ENCODE measurements at places on chromosomes 3 and 15.
A peak's percentile ranks its signal among the peaks of the same experiment; 100 is the strongest.

DNA sequence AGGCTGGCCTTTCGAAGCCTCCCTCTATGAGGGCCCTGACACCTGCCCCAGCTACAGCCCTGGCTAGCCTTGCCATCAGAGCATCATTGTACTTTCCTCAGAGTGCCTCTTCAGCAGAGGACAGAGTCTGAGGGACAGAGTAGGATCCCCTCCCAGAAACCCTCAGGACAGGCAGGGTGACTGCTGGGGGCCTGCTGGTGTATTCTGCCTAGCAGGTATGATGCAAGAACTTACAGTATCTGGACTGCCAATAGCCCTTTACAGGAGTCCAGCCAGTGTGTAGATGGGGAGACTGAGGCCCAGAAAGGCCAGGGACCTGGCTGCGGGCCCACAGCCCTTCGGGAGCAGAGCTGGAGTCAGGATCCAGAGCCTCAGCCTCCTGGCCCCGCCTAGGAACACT, 19.1 kb downstream of the DUSP7 start:
- no peak for DNase-seq

- peak; percentile 93 for DNase-seq
These were observed 88.1 kb downstream of the DHX30 start for GRCh38 chr3:47890828-47891612.

DNA sequence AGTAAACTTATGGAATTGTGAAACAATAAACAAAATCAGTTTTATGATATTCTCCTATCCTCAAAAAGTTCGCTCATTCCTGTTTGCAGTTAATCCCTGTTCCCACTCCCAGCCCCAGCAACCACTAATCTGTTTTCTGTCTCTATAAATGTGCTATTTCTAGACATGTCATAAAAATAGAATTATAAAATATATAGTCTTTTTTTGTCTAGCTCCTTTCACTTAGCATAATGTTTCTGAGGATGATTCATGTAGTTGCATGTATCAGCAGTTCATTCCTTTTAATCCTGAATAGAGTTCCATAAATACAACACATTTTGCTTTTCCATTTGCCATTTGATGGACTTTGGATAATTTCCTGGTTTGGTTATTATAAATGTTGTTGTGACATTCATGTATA, 140.0 kb downstream of the KCNAB1 start:
- DNase-seq: no peak

DNA sequence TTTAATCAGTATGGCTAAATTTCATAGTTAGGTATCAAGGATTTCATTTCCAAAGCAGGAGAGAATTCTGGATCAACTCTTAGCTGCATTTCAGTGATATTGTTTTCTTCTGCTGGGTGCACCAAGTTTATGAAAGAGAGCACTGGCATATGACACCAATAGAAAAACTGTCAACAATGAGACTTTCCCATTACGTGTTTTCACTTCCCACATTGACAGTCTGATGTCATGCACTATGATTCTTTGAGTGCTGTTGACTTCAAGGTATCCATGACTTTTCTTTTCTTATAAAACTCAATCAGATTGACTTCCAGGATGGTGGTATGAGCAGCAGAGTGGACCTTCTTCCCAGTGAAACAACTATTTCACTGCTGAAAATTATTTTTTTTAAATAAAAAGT, 476.1 kb downstream of the EDEM1 start:
- DNase-seq: no peak

- peak; percentile 89 for DNase-seq
These were observed 426 bp downstream of the CBLB start for GRCh38 chr3:105868431-105868741.

- no peak for DNase-seq
These were observed 50.0 kb downstream of the MEIS2 start for GRCh38 chr15:37050345-37050744.

- DNase-seq: no peak
These were observed 156.8 kb downstream of the ALCAM start for GRCh38 chr3:105523501-105523900.

DNA sequence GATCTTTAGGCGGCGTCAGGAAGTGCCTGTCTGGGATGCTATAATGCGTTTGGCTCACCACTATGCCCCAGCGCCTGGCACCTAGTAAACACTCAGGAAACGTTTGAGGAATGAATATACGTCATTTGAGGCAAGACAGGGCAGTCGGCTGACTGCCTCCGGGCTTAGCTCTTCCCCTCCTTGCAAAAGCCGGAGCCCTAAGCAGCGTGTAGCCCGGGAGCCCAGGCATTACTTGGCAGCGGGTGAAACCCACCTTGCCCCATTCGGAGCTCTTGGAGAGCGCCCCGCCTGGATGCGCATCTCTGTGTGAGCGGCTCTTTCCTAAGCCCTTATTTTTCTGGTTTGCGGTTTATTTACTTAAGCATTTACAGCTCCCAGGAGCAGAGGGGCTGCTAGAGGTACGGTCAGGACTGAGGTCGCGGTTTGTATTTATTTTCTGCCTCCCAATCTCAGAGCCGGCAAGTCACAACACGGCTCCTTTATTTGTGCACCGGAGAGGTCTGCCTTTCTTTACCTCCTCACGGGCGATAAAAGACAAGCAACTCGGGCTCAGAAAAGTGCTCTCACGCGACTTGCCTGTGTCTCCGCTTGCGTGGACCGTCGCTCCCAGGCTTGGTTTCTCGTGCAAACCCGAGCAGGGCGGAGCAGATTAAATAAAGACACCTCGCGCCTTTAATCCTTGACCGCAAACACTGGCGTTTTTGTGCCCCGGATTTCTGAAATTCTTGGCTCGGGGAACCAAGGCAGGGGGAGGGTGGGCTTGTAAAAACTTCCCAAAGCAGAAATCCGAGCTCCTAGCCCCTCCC, 737 bp upstream of the ITPR1 start:
- DNase-seq: no peak

DNA sequence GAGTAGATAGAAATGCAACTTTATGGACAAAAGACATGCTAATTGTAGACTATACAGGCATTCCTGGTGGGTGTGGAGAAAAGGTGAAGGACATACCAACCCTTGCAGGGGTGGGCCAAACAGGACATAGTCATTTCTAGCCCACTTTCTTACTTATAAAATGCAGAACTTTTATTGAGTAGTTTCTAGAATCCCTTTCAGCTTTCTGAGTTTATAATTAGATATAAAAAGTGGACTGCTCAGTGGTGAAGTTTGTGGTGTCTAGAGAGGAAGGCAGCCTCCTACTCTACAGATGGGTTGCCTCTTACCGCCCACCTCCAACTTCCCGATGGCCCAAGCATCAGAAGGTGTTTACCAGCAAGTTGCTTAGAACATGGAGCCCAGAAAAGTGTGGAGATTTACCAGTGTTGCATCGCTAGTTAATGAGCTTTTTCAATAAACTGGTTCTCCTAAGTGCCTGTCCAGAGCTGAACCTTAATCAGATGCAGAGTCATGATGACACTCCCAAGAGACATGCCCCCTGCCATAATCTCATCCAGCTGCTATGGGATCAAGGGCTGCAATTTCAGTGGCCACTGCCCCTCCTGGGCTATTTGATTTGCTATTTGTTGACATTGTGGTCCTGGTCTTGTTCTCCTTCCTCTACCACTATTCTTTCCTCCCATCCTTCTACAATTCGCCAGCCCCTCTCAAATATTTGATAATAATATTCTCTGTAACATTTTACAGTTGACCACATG, 77.5 kb upstream of the STRIT1 start:
- no peak for DNase-seq

DNA sequence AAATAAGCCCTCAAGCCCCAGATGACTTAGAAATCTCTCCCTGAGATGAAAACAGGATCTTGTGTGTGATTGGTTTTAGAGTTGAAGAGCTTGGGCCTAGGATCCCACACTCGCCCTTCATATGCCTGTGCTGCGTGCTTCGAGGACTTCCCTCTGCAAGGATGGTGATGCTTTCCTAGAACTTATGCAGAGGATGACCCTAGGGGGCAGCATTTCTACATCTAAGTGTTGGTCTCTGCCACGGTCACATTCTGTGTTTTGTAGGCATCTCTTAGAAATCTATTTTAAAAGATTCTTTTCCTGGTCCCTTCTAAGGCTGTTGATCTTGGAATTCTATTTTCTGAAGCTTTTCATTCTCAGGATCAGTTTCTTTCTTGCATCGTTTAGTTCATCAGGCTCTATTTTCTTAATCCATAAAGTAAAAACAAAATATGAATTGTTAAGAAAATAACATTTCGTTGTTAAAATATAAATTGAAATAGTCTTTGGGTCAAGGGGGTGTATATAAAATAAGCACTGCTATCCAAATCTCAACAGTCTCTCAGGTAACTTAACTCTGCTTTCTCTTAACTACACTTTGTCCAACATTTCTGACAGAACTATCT, 45.7 kb downstream of the WDR76 start:
- DNase-seq: no peak

DNA sequence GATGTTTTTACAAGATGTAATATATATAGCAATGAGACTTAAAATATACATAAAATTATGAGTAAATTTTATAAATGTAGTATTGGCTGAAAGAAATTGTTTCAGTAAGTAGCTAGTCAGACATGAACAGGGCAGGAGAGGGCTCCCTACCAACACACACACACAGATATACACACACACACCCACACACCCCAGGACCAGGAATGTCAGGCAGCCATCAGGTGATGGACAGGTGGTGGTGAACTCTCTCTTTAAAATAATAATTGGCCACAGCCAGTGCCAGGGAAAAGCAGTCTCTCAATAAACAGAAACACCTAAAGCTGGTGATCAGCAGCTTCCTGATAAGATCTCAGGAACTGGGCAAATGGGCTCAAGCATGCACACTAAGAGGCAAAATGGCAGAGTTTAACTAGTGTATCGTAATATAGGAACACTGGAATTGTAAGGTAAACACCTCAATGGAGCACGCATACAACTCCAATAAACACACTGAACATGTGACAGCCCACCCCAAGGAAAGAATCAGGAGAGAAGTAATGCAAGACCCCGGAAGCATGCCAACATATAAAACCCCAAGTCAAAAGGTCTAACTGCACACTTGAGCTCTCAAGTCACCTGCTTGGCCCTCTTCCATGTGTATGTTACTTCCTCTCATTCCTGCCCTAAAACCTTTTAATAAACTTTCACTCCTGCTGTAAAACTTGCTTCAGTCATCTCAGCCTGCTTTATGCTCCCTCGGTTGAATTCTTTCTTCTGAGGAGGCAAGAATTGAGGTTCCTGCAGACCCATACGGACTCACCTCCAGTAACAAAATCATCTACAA, 1034.1 kb upstream of the SEMA6D start:
- DNase-seq: no peak

GRCh38 chr15:78768096-78768495, 43.2 kb downstream of the ADAMTS7 start:
- DNase-seq: no peak

DNA sequence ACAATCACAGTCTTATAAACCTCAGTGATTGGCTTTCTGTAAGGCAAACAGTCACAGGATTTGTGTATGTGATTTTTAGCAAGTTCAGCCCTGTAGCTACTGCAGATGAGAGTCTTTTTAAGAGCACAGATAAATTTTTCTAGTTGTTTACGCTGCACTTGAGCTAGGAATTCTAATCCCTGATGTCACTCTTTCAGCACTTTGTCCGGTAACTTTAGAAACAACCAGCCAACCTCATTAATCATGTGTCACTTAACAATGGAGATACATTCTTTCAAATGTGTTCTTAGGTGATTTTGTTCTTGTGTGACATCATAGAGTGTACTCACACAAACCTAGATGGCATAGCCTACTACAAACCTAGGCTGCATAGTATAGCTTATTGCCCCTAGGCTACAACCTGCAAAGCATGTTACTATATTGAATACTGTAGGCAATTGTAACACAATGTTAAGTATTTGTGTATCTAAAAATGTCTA, 36.8 kb upstream of the GOLGA6L2 start:
- DNase-seq: no peak

DNA sequence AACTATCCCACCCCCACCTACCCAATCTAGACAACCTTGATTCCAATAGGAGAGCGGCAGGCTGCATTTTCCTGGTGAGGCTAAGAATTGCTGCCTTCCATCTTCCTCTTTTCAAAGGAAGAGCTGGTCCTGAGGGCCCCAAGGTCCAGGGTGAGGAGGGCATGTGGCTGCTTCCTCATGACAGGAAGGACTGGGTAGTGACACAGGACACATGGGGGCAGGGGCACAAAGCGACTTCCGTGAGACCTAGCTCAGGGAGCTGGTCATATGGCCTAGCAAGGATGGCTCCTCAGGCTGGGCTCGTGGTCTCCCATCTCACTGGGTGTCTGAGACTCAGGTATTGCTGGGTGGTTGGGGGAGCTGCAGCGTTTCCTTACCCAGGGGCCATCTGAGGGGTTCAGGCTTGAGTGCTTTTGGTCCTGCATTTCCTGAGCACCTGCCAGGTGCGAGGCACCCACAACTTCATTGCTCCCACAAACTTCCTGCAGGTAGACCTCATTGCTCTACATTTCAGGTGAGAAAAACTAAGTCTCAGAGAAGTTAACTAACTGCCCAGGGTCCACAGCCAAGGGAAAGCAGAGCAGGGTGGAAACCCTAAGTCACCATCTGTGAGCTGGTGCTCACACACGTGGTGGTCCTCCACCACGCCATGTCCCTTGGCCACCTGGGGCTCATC, 160.0 kb upstream of the TLE3 start:
- DNase-seq: no peak

DNA sequence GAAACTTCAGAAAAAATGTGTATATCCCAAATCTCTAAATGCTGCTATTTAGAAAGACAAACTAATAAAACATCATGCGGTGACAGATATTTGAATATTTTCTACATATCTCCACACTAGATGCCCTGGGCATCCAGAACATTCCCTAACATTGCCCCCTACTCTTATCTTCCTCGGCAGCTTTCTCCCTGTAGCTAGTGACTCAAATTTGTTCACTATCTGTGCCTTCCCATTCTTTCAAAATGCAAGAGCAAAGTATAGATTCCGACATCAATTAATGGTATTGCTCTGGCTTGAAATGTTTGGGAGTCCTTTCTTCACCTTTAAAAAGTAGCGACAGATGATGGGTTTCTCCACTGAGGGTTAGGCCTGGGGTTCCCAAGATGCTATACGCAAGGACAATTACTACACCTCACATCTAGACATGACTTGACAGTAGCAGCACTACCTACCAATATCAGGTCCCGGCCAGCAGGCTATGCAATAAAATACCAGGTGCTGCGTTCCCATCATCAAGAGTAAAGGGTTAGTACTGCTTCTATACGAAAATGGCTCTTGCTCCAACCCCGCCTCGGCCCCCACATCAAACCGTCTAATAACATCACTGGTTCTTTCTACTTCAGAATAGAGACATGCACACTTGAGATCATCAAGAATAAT, 631 bp downstream of the UBR1 start:
- peak; percentile 86 for DNase-seq

DNA sequence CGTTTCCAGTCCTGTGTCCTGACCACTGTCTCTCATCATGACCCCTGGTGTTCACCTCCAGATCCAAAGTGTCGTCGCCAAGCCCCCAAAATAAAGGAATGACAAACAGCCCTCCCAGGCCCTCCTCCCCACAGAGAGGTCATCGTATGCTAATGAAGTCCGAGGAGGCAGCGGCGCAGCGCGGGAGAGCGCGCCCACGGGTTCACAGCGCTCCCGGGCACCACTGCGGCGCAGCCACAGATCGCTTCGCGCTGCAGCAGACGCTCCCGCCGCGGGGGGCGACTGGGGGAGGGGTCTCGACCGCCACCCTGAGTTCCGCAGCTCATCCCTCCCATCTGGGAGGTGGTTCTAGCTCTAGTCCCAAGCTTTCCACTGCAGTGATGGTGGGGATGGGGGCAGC, 1.3 kb downstream of the DGKG start:
- no peak for DNase-seq

GRCh38 chr3:30488070-30488756, 118.2 kb upstream of the TGFBR2 start:
- no peak for DNase-seq

- no peak for DNase-seq
These were observed 183.2 kb downstream of the SSR3 start for GRCh38 chr3:156371701-156372100.

GRCh38 chr3:42192334-42193200, 73.4 kb downstream of the CCK start:
- DNase-seq: no peak

Measured in vagina (tissue), 2 donors.